ENCODE measurements at places on chromosomes 2 and 18. TPM values are rescaled to one million over a fixed set of nuclear protein-coding genes. Genes with fewer than 3 reads are reported as not detected.
A peak's percentile ranks its signal among the peaks of the same experiment; 100 is the strongest.

The CYP26B1 gene
- 13.5 TPM for polyA plus RNA-seq

DNA sequence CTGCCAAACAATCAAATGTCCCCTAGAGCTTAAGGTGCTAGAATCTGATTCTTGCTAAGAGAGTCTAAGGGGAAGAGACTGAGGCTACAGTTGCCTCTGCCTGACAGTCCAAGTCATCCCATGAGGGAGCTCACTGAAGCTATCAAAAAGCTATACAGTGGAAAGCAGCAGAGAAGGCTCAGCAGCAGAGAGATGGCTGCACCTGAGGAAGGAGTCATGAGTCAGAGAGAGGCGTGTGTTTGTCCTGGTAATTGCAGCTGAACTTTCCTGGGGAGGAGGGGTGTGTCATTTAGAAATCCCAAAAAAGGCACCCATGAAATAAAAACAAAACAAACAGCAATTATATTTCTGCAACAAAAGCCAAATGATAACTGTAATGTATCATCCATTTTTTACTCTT lies 305.2 kb upstream of the UBE2E3 start:
- DNase-seq = no peak

DNA sequence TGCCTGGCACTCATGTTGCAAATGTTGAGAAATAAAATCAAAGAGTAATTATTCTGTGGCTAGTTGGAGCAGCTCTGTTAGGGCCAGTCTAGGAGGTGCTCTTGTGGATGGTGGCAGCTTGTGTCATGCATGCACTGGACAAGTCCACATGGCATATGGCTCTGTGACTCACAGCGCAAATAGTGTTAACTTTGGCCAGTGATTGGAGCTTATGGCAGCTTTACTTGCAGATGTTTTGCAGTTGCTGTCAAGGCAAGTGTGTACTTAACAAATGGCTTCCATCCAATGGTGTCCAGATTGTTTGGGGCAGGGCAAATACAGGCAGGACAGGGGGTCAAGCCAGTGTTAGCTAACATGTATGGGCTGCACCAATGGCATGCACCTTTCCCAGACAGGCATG lies 26.1 kb upstream of the TMX3 start:
- DNase-seq = no peak

The NEDD4L gene
- polyA plus RNA-seq = 131 TPM

DNA sequence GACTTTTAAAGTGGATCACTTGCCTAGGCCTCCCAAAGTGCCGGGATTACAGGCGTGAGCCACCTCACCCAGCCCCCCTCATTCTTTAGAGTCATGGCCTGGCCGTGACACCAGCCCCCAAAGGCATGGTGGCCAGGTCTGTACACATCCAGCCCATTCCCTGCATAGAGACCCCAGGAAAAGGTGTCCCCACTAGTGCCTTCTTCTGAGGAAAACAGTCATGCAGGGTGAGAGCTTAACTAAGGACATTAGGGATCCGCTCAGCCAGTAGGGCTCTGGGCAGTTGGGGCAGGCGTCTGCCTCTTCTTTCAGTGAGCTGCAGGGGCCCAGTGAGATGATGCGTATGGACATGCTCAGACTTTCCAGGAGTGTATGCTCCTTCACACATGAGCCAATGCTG lies 5.7 kb upstream of the AMER3 start:
- no peak for DNase-seq

GRCh38 chr2:183019718-183020442 lies 18.4 kb downstream of the NCKAP1 start:
- no peak for DNase-seq

The CNDP1 gene
- 1.3 TPM for polyA plus RNA-seq

DNA sequence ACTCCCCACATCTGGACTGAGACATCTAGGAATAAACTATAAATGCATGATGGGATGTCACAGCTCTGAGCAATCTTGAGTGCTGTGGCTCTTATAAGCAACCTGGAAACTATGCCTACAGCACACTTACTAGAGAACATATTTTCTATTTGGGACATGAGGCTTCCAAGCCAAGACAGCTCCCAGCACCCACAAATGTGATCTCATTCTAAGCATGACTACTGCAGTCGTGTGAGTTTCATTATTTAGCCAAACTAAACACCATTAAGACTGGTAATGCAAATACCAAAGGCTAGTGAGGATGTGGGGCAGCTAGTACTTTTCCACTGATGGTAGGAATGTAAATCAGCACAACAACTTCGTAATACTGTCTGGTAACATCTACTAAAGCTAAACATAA lies 72.5 kb downstream of the RTTN start:
- DNase-seq = no peak

- DNase-seq = no peak
Measured at GRCh38 chr2:33614190-33614589, 15.1 kb upstream of the FAM98A start.

The CD207 gene
- polyA plus RNA-seq = 0.09 TPM

GRCh38 chr2:28567061-28567471 lies 71.2 kb downstream of the PLB1 start:
- no peak for DNase-seq

The COL4A4 gene
- 41.4 TPM for polyA plus RNA-seq

The GPR45 gene
- not detected for polyA plus RNA-seq

- no peak for DNase-seq
Measured at GRCh38 chr2:158955842-158956365, 12.5 kb upstream of the TANC1 start.

- no peak for DNase-seq
Measured at GRCh38 chr2:236575510-236575909, 5.9 kb downstream of the ACKR3 start.

The MGAT4A gene
- polyA plus RNA-seq = 24.7 TPM

The FIGN gene
- polyA plus RNA-seq = 12.2 TPM

DNA sequence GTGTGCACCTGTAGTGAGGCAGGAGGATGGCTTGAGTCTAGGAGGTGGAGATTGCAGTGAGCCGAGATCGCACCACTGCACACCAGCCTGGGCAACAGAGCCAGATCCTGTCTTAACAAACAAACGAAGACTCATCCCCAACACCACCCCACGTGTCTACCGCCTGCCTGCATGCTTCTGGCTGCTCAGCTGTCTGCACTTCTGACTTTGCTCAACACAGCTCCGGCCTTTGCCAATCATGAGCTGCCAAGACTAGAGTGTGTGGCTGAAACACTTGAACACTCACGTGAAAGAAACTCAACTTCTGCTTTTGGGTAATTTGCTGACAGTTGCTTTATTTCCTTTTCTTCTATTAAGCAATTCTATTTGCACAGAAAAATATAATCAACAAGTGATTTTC lies 32.1 kb upstream of the SP3 start:
- no peak for DNase-seq

DNA sequence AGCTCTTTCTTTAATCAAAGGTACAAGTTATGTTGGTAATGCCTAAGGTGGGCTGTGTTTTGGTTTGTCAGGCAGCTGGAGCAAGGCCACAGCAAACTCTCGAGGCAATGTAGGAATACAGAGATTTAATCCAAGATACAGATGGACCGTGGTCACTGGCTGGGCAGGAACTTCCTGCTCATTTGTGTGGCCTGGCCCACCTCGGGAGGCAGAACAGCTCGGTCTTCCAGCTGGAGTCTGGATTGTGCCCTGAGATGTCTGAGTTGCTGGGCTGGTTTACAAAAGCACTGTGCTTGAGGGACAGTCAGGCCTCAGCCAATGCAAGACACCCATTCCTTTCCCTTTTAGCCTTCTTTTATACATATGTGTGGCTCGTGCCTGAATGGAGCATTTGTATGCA lies 506.1 kb upstream of the SALL3 start:
- no peak for DNase-seq

- DNase-seq = no peak
Measured at GRCh38 chr2:177188482-177189469, 23.8 kb upstream of the HNRNPA3 start.

DNA sequence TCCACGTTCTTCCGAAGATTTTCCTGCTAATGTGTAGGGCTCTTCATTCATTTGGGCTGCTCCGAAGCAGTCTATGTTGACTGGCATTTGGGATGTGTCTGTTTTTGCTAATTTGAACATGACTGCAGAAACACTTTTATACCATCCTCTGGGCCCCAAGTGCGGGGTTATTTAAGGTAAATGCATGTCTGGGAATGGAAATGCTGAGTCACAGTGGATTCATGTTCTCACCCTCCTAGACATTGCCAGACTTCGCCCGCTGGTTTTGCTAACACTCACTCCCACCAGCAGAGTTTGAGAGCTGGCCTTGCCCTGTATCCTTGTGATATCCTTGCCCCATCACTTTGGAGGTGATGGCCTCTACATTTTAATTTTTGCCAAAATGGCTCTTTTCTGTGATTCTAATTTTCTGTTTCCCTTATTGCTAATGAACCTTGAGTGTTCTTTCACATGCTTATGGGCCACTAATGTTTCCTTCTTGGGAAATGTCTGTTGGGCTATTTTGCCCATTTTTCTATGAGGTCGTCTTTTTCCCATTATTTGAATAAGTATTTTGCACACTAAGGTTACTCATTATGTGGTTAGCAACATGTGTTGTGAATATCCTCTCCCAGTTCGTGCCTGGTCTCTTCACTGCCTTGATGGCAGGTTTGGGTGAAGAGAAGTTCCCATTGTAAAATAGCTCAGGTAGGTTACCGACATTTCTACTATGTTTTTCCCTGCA lies 204.1 kb downstream of the GLI2 start:
- DNase-seq = no peak

DNA sequence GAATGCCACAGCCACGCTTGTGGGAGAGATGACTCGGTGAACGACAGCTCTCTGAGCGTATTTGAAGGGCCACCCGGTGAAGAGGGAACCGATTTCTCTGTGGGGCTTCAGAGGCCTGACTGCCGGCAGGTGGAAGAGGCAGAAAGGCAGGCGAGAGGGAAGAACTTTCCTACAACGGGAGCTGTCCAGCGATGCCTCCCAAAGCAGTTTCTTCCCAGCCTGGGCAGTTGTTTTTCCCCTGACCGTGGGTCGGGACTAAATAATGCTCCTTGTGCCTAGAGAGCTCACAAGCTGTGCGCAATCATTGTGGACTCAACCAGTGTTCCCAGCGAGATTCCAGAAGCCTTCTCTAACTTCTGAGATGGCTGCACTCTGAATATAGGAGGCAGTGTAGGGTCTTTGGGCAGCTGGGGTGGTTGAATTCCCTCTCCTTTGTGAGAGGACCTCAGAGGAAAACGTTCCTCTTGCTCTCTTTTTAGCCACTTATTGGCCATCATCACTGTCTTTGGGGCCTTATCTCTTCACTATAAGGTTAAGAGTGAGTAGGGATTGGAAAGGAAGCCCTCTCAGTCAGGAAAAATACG lies 710 bp downstream of the SEC11C start:
- DNase-seq = peak; percentile 17

DNA sequence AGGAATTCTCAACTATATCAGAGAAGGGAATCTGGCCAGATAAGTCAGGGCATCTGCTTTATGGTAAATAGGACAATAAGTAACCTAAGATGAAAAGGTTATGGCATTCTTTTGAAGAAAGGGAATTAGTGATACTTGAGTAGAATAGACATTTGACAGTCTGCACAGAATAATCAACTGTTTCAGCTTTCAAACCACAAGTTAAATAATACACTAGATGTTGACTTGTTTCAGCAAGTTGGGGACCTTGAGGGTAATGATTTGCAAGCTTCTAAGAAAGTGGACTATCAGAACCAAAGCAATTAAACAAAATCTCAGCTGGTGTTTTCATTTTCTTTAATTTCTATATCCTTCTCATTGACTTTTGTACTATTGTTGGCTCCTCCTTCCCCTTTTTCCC lies 54.5 kb downstream of the SLC39A10 start:
- DNase-seq = no peak

The ALK gene
- 0.17 TPM for polyA plus RNA-seq

GRCh38 chr2:7570247-7570646 lies 653.0 kb downstream of the RNF144A start:
- no peak for DNase-seq

The CENPA gene
- 17.2 TPM for polyA plus RNA-seq

The SMYD1 gene
- polyA plus RNA-seq = not detected

DNA sequence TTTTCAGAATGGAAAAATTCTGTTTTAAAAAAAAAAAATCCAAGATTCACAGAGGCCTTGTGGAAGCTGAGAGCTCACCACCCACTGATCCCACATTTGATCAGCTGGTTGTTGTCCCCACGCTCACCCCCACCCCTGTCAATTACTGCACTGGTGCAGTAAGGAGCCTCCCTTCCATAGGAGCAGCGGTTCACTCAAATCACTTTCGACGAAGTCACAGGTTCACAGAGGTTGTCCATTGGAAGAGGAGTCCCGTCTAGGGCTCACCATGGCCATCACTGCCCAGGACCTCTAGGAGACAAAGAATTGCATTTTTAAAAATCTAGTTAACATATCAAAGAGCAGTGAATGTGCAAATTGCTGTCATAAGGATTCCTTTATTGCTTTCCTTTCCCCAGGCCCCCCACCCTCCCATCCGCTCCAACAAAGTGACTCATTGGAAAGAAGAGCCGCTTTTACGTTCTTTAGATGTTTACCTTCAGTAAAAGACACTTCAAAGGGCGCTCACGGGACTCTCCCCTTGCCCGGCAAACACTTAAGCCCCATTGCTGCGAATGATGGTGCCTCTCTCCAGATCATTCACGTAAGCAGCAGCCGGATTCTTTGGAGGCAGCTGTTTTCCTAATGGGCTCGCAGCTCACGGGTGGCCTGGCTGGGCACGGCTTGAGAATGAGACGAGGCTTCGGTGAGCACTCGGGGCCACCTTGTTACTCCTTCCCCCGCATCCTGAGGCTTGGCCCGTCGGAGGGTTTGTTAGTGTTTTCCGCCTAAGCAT lies 165.5 kb upstream of the SALL3 start:
- no peak for DNase-seq

GRCh38 chr2:239752951-239753350 lies 272.2 kb downstream of the NDUFA10 start:
- DNase-seq = no peak

DNA sequence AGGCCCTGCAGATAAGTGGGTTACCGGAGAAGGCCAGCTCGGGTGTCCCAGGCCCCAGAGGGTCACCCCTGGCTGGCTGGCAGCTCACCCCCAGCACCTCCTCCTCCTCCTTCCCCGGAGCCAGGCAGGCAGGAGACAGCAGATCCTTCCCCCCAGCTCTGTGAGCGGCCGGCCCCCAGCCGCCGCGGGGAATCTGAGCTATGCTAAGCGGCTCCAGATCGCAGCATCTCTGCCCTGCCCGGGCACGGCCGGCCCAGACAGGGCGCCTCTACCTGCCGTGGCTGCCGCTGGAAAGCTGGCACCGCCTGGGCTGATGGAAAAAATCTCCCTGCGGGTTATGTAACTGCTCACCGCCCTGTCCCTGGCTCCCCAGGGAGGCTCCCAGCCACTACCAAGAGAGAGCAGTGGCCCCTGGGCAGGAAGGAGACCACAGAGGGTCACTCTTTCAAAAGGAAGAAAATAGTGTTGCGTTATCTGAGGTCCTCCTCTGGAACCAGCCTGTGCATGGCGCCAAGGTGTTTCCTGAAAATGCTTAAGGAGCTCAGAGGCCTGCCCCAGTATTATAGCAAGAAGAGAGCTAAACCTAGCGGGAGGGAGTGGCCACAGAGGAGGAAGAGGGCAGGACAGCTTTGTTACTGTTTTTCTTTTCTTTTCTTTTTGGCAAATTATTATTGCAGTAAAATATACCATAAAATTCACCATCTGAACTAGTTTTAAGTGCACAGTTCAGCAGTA lies 179.0 kb downstream of the SMAD7 start:
- DNase-seq = no peak

GRCh38 chr2:215435280-215435869 lies 493 bp downstream of the FN1 start:
- peak; percentile 58 for DNase-seq

- DNase-seq = no peak
Measured at GRCh38 chr2:160562730-160563129, 69.1 kb upstream of the RBMS1 start.

Data from renal cortex interstitium (tissue), 15 donors.